CD4-positive, alpha-beta T cell treated with Interleukin-4 for 1 hour (primary cell): ENCODE measurements at places on chromosomes 4 and X.

GRCh38 chr4:123343400-123344041, 53.1 kb upstream of the SPRY1 start:
- DNase-seq = no peak

DNA sequence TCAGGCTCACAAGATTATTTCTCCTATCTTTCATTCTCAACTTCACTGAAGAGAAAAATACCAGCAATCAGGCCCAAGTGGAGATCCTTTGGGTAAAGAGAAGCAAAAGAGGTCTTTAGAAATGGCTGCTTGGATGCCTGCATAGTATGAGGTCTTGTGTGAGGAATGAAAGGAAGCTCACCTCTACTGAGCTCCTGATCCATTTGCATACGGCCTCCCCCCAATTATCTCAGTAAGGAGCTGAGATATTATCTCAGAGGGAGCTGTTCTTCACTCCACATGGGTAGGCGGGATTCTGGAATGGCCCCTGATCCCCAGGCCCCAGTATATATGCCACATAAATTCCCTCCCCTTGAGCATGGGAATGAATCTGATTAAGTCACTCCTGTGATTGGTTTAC, 75.8 kb downstream of the EVC2 start:
- no peak for DNase-seq

GRCh38 chr4:68476191-68476590, 28.9 kb downstream of the TMPRSS11E start:
- no peak for DNase-seq

GRCh38 chrX:129025376-129025775, 497.9 kb downstream of the SMARCA1 start:
- DNase-seq = no peak

DNA sequence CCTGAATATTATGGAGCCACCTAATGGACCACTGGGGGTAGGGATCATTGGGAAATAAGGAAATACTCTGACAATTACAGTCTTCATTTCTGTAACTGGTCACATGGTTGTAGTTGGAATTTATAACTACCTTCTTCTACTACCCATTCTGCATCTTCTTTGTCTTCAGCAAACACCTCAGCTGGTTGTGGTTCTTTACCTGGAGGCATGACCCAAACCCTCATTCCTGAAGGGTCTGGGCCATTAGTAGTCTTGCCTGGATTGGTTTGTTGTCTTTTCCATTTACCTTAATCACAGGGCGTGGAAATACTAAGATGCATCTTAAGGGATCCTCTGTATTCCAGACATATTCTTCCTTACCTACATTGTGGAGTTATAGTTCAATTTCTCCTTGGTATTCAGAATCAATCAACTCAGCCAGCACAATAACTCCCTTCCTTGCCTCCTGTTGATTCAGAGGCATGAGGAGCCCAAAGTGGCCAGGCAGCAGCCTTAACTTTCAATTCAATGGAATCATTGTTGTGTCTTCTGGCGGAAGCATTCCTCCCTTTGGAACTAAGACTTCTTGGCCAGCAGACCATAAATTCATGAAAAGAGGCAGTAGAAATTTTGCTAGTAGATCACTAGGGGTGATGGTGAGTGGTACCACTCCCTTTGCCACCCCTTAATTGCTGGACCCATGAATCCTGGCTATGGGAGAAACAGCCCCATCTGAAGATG, 75.7 kb upstream of the RAP2C start:
- no peak for DNase-seq

DNA sequence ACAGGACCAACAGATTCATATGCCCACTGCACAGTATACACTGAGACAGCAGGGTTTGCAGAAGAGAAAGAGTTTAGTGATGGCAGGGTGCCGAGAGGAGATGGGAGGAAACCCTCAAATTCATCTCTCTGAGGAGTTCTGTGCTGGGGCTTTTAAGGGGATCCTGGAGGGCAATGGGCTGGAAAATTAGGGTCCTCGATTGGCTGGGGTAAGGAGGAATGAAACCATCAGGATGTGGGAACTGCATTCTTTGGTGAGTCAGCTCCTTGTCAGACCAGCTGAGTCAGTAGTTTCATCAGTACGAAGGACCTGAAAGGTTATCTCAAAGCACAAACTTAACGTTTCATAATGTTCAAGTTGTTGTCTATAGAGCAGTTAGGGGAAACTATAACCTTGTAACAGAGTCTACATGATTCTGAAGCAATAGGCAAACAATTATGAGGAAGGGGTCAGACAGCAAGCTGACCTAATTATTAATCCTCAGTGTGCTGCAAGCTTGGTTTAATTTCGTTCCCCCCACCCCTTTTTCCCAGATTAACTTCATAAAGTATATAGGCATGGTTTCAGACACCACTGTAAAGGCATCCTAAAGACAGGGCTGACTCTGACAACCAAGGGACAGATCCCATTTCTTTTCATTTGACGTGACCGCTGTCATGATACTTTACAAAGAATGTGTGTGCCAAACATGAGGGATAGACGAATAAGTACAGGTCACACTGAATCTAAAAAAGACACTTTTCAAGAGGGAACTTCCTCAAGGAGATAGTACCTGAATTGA, 1.5 kb upstream of the MSMO1 start:
- no peak for DNase-seq

- DNase-seq = no peak
Measured at GRCh38 chr4:189769131-189769530, 171.5 kb upstream of the FRG1 start.

GRCh38 chr4:105061731-105062130, 84.9 kb upstream of the TET2 start:
- no peak for DNase-seq

DNA sequence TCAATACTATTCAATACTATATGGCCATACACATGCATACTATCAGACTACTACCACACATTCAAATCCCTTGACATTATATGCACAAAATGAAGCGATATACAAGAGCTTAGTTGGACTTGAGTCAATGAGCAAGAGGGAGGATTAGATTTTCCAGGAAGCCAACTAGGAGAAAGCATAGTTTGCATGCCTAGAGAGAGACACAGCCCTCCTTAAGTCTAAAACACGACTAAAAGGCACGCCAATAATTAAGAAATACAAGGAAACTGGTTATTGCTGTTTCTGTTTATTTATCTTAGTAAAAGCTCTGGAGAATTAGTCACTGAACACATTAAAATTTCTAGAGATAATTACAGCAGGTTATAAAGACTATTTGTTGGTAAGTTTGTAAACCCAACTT, 21.8 kb downstream of the MBNL3 start:
- DNase-seq = no peak
